Renal cortex interstitium (tissue), 15 donors: ENCODE measurements at places on chromosomes 4 and X. TPM values are rescaled to one million over a fixed set of nuclear protein-coding genes. Genes with fewer than 3 reads are reported as not detected.
A peak's percentile ranks its signal among the peaks of the same experiment; 100 is the strongest.

GRCh38 chrX:114611018-114611619, 27.2 kb downstream of the HTR2C start:
- DNase-seq: no peak

DNA sequence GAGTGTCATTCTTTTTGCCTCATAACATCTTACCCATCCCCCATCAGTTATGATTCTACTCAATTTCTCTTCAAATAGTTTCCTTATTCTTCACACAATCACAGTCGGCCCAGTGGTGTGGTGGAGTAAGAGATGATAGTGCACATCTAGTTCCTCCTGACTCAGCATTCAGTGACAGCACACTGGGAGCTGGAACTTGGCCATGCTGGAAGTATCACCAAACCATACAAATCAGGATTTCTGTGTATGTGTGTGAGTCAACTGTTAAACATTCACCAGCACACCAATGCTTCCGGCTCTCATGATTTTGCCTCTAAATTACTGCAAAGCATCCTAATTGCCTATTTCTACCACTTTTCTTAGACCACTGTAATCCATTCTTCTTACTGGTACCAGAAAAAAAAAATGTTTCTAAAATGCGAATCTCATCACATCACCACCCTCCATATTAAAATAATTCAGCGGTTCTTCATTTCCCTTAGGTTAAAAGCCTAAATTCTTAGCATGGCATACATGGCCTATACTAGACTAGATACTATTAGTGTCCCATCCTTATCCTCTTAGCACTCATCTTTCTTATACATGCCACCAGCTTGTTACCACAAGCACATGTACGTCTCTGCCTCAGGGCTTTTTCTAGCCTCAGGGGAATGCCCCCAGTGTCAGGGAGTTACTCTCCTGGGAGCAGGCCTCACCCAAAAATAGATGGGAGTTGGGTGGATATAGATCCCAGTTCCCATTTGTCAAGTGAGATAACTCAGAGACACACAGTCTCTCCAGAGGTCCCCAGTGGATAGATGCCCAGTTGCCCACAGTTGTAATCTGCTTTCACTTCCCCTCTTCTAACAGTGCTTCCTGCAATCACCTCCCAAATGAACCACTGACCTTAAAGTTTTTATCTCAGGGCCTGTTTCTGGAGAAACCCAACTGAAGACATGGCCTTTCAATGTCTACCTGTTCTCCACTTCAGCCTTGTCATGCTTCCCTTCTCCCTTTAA, 49.2 kb upstream of the DDX53 start:
- no peak for DNase-seq

- DNase-seq: no peak
Measured at GRCh38 chrX:72274526-72274925, 2.5 kb downstream of the RPS4X start.

Gene TCP11X2
- 0.87 TPM for polyA plus RNA-seq

Gene SLC39A8
- polyA plus RNA-seq: 23.2 TPM

Gene CT45A10
- not detected for polyA plus RNA-seq

DNA sequence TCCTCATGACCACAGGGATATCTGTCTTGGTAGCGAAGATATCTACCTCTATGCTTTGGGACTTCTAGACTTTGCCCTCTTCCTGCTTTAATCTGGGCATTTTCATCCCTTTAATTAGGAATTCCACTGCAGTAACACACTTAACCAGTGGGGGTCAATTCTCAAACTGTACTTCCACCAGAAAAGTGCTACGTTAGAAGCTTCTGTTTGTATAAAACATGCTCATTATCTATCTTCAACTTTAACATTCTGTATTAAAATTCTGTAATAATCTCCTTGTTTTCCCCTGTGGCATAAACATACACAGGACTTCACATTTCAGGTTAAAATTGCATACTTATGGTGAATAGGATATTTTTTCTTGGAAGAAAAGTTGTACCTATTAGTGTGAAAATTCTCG, 105.6 kb downstream of the AMMECR1 start:
- DNase-seq: no peak

- no peak for DNase-seq
Measured at GRCh38 chr4:109368661-109369060, 65.0 kb upstream of the SEC24B start.

Gene CXCL11
- polyA plus RNA-seq: 0.24 TPM

- DNase-seq: no peak
Measured at GRCh38 chrX:31449965-31450364, 378.1 kb upstream of the FTHL17 start.

GRCh38 chr4:148376151-148376550, 66.1 kb downstream of the NR3C2 start:
- DNase-seq: peak; percentile 40

Gene N4BP2
- polyA plus RNA-seq: 27.1 TPM

DNA sequence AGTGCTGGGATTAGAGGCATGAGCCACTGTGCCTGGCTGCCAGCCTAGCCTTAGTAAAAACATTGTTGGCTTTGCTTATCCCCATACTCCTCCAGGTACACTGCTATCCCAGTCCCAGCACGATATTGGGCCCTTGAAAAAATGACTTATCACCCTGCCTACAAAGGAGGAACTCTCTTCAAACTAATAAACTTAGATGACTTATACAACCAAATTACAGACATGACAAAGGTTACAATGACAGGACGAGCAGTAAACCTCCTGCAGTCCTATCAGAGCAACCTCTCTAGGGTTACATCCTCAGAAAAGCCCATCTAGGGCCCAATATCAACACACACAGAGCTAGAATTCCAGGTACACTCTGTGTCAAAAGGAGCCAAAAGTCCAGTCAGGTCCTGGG, 5.7 kb upstream of the HERC5 start:
- DNase-seq: no peak

- peak; percentile 48 for DNase-seq
Measured at GRCh38 chr4:24419181-24420034, 164.9 kb downstream of the DHX15 start.

Gene CLGN
- 3.6 TPM for polyA plus RNA-seq

DNA sequence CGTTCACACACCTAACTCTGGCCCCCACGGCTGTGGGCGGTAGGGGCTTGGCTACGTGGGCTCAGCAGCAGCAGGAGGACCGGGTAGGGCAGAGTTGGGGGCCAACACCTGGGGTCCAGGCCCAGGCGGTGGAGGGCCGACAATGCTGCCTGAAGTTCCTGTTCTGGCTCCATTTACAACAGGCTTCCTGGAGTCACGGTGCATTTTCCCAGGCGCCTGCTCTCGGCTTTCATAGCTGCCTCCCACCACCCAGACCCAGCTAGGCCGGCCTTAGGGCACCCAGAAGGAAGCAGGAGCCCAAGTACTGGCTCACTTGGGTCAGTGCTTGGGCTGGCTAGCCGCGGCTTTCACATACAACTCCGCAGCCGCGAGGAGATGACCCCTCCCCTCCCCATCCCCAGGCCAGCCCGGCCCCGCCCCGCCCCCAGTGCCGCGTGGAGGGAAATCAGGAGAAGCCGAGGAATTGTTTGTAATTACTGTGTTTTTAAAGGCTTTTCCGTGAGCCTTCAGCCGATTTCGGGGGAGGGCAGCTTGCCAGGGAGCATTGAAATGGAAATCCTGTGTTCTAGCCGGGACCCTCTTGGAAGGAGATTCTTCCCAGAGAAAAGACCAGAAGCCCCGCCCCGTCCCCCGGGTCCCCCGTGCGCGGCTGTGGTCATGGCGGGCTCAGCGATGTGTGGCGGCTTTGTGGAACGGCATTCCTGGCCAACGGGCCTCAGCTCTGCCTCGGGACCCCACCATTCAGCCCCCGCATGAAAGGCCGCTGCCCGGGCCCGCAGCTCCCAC, 28.5 kb downstream of the PJA1 start:
- peak; percentile 47 for DNase-seq

Gene LEF1
- 85.9 TPM for polyA plus RNA-seq

- DNase-seq: no peak
Measured at GRCh38 chr4:114921790-114922591, 191.4 kb downstream of the NDST4 start.

Gene SPANXA1
- not detected for polyA plus RNA-seq

Gene CHRDL1
- polyA plus RNA-seq: 9.8 TPM

- no peak for DNase-seq
Measured at GRCh38 chr4:156581282-156582063, 390.1 kb downstream of the PDGFC start.

Gene KLB
- polyA plus RNA-seq: 0.17 TPM
